ENCODE measurements at places on chromosomes 13 and 19.

DNA sequence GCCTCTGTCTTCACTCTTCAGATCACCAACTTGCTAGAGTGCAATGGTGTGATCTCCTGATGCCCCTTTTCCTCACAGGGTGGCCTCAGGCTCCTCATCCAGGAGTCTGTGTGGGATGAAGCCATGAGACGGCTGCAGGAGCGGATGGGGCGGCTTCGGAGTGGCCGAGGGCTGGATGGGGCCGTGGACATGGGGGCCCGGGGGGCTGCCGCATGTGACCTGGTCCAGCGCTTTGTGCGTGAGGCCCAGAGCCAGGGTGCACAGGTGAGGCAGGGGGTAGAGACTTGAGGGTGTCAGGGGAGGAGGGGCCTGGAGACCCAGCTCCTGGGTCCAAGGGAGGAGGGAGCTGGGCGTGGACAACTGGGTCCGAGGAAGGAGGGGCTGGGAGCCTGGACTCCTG lies 9.5 kb downstream of the ALDH16A1 start:
- no peak for DNase-seq

- no peak for DNase-seq
These were observed 1.1 kb upstream of the NEK3 start for GRCh38 chr13:52160506-52160905.

DNA sequence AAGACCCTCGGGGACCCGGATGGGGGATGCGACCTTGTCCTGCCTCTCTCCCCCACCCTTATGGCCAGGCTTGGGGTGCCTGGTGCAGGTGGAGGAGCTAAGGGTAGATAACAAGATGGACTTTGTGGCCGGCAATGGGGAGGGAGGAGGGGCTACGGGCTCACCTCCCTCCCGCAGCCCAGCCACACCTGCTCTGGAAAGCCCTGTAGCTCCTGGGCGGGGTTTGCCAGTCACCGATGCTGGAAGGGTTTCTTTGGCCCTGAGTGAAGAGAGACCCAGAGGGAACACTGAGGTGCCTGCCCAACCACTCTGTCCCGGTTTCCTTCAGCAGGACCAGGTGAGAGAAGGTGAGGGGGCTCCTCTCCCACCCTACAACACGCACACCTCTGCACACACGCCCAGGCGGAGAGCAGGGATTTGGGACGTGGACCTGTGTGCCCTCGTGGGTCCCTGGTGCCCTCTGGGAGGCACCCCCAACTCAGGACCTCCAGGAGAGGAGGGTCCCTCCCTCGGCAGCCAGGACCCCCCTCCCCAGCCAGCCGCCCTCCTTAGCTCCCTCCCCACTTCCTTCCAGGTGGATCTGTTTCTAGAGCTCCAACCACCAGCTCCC lies at the start of gene FUT2:
Gene FUT2 (plus strand): TSS at position 229 of the 610 bp plus-strand sequence. CDS start 6,986 bp downstream, outside the sequence.
- no peak for DNase-seq

DNA sequence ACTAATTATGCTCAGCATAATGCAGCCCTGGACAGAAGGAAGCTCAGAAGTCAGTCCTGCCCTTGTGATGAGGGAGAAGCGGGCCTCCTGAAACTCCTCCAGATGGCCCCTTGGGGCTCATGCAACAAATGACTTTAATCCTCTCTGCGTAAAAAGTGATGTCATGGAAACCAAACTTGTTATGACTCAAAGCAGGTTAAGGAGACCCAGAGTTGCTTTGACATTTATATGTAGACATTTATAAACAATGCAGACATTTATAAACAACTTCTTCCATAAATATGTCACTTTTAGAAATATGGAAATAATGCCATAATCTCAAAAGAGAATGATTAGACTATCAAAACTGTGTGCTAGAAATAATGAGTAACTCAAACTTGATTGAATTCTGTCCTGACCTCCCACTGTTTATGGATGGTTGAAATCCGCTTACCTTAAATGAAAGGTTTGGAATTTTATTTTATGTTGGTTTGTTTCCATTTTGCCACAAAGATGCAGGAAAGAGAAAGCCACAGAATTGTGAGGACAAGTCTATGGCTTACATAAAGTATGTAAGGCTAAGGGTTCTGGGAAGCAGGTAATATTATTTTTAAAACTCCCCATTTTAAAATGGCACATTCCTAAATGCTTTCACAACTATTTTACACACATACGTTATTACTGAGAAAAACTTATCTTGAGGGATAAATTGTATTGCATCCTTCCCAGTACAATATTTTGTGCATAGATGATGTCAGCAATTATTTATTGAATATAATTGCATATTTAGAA lies 73.7 kb downstream of the CYSLTR2 start:
- peak; percentile 7 for DNase-seq

DNA sequence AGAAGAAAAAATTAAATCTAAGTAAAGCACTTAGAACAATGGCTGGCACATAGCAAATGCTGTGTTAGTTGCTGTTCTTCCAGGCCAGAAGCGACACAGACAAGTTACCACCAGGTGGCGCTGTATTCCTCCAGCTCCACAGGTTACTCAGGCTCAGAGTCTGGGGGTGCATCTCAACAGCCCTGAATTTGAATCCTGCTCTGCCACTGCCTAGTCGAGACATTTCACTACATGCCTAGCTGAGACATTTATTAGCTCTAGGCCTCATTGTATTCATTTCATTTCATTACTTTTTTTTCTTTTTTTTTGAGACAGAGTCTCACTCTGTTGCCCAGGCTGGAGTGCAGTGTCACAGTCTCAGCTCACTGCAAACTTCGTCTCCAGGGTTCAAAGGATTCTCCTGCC lies 16.4 kb upstream of the CYP2B6 start:
- DNase-seq = peak; percentile 52

Measured in fibroblast of skin of abdomen (primary cell).